Astrocyte of the cerebellum (primary cell): ENCODE measurements at places on chromosomes 7 and 10.

GRCh38 chr7:148670807-148671206 lies 27.9 kb upstream of the CUL1 start:
- DNase-seq, result no peak

- no peak for DNase-seq
Measured at GRCh38 chr7:140773104-140773503, 76.6 kb downstream of the NDUFB2 start.

GRCh38 chr7:108860615-108861014 lies 290.9 kb downstream of the DNAJB9 start:
- DNase-seq, result no peak

GRCh38 chr10:30581779-30582380 lies 47.7 kb downstream of the LYZL2 start:
- DNase-seq, result peak; percentile 27

DNA sequence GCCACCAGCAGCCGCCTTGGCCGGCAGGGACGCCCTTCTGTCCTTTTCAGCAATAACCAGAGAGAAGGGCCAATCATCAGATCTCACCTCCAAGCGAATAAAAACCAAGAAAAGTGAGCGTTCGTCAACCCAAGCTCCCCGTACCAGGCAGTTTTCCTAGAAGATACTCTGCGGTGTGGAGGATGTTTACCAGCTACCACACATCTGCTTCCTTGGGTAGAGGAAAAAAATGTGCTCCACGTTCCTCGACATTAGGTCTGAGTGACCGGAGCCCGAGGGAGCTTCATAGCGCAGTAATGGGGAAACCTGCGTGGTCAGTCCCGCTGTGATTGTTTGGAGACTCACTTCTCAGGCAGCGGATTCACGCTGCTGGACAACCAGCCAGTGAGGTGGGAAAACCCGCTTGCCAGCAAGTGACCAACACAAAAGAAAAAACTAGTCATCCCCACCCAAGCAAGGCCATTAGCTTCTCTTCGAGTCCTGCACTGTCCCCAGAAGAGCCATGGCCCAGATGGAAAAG lies 73.0 kb downstream of the ZRANB1 start:
- DNase-seq, result no peak

GRCh38 chr10:60397792-60398191 lies 8.1 kb upstream of the ANK3 start:
- no peak for DNase-seq

- DNase-seq, result no peak
Measured at GRCh38 chr7:112997831-112998230, 88.8 kb downstream of the GPR85 start.

DNA sequence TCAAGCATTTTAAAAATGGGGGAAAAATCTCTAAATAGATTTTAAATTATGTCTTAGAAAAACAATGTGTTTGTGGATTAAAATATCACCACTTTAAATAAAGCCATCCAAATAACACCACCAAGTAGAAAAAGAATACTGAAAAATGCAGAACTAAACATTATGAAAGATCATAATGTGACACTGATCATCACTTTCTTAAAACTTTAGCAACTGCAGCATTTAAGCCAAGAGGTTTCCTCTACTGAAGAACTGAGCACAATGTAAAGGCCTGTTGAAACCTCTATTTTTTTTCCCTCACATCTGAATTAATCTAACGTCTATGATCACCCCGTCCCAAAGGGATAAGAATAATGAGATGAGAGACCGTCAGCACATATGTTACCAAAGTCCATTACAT lies 18.6 kb downstream of the MINDY3 start:
- no peak for DNase-seq

GRCh38 chr10:96242822-96243221 lies 28.5 kb downstream of the BLNK start:
- no peak for DNase-seq

DNA sequence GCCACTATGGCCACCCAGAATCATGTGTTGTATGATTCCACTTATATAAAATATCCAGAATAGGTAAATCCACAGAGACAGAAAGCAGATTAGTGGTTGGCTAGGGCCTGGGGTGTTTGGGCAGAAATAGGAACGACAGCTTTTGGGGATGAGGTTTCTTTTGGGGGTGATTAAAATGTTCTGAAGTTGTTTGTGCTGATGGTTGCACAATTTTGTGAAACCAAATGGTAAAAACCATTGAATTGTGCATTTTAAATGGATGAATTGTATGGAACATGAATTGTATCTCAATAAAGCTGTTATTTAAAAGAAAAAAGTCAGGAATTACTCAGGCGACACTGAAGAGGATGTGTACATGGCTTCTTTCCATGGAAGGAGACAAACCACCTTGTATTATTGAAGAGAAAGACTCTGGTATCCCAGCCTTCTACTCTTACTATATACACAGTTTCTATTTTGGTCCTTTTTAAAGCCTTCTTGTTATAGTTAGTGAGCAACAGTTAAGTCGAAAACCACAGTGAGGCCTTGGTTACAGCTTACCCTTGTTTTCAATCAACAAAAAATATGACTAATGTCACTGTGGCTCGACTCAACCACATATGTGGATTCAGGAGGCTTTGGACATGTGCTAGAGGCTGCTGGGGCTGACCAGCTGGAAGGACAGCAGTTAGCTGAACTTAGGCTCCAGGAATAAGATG lies 57.1 kb upstream of the KMT2E start:
- peak; percentile 89 for DNase-seq

GRCh38 chr10:122154545-122155366 lies 116.3 kb upstream of the BTBD16 start:
- DNase-seq, result no peak

GRCh38 chr10:101974091-101974971 lies 81.6 kb downstream of the ARMH3 start:
- no peak for DNase-seq

GRCh38 chr7:136853654-136854053 lies 14.8 kb upstream of the CHRM2 start:
- no peak for DNase-seq

- no peak for DNase-seq
Measured at GRCh38 chr10:43599333-43599732, 6.9 kb upstream of the ZNF485 start.

- no peak for DNase-seq
Measured at GRCh38 chr10:97038688-97039087, 147.1 kb downstream of the SLIT1 start.

- peak; percentile 83 for DNase-seq
Measured at GRCh38 chr10:95333997-95334804, 43.4 kb upstream of the PDLIM1 start.
